Stimulated activated CD8-positive, alpha-beta memory T cell treated with anti-CD3 and anti-CD28 coated beads, Interleukin-4, amount 100 ng/mL, for 4 hours (primary cell): ENCODE measurements at places on chromosomes 7 and 10.

DNA sequence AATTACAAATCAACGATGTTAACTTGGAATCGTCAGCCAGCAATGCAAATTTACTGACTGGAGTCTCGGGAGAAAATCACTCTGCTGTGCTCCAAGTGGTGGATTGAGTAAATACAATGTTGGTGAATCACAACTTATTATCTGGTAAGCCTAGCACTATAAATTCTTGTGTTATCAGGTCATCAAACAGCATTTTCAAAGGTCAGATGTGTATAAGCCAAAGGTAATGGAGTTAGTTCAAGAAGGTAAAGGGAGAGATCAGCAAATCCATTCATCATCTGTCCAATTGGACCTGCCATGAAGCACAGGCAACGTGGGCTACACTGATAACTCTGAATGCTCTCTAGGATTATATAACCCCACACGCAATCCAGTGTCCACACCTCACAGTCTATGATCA lies 13.9 kb downstream of the CUBN start:
- no peak for DNase-seq

DNA sequence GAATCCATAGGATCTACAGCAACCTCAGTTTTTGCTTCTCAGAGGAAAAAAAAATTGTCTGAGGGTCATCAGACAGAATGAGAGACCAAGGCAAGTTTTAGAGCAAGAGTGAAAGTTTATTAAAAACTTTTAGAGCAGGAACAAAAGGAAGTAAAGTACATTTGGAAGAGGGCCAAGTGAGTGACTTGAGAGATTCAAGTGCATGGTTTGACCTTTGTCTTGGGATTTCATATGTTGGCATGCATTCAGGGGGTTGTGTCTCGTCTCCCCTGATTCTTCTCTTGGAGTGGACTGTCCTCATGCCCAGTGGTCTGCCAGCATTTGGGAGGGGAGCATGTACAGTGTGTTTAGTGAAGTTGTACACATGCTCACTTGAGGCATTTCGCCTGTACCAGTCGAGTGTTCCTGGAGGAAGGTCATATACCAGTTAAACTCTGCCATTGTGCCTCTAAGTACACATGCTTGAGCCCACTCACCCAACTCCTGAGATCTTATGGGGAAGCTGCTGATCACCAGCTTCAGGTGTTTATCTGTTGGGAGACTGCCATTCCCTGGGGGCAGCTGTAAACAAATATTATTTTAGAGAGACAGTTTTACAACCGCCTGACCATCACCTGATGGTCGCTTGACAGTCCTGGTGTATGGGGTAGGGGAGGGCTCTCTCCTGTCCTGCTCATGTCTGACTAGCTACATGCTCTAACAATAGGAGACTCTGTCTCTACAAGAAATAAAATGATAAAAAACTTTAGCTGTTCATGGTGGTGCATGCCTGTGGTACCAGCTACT lies 109.4 kb downstream of the EEPD1 start:
- DNase-seq, result no peak

GRCh38 chr7:127652333-127653248 lies 597 bp downstream of the SND1 start:
- no peak for DNase-seq

GRCh38 chr10:42940487-42941294 lies 136.2 kb upstream of the RET start:
- DNase-seq, result no peak

- DNase-seq, result no peak
Observed at GRCh38 chr7:150377196-150377595, 1.9 kb upstream of the ZNF775 start.

- no peak for DNase-seq
Observed at GRCh38 chr7:14787551-14787950, 115.0 kb downstream of the DGKB start.

DNA sequence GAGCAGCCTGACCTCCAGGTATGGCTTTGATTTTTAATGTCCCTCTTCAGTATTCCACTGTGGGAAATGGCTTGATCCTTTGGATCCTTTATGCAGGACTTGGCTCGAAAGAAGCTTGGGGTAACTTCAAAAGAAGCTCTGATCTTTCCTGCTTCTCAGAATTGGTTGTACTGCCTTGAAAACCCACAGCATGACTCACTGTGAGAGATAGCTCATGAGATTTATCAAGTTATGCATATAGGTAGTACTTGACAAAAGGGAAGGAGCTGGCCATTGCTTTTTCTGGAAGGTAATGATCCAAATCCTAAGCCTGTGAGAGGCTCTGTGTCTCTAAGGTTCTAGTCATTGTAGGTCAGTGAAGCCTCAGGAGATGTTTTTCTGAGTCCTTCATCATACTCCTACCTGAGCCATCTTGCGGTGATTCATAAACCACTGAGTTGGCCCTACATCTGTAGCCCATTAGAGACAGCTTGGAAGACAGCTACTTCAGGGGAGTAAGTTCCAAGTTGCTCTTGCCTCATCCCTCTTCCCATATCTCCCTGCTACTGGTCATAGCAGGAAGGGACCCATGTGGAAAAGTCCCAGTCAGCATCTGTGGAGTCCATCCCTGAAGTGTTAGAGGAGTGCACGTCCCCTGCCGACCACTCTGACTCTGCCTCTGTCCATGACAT lies 36.7 kb upstream of the NFKB2 start:
- no peak for DNase-seq

DNA sequence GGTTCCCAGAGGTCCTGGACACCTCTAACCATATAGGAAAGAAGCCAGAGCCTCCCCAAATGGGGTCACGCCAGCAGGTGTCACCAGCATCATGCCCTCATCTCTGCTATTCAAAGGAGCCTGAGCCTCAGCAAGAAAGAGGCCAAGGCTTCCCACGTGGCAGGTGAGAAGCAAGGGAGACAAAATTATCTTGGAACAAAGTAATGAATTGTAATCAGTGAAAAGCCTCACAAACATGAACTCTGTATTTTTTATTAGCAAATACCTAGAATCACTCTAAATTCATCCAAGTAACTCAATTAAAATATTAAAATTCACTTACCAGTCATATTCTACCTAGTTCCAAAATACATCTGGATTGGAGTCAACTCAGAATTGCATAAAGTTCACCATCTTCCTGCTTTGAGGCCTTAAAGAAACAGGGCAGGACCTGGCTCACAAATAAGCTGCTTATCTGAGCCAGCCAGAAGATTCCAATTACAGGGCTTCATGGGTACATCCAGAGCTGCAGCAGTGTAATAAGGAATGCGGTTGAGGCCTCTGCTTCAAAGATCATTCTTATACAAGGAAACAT lies 68.7 kb downstream of the SGMS1 start:
- no peak for DNase-seq

- DNase-seq, result no peak
Observed at GRCh38 chr7:14720785-14721184, 181.8 kb downstream of the DGKB start.

DNA sequence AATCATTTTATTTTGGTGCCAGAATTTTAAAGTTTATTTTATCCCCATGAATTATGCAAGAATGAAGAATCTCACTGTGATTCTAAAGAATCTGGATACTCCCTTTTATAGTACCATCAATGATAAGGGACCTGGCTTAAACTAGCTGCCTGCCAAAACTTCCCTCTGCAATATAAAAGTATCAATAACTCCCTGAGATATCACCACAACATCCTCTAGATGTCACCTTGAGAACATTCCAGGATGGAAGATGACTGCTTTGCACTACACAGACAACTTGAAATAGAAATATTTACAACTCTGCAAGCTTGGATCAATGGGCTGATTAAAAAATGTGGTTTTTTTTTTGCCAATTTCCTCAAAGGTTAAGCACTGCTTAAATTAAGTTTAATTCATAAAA lies 142.1 kb downstream of the SLC25A13 start:
- no peak for DNase-seq

- no peak for DNase-seq
Observed at GRCh38 chr7:51785876-51786275, 469.3 kb upstream of the COBL start.

- DNase-seq, result no peak
Observed at GRCh38 chr7:16099302-16099849, 322.0 kb downstream of the CRPPA start.

DNA sequence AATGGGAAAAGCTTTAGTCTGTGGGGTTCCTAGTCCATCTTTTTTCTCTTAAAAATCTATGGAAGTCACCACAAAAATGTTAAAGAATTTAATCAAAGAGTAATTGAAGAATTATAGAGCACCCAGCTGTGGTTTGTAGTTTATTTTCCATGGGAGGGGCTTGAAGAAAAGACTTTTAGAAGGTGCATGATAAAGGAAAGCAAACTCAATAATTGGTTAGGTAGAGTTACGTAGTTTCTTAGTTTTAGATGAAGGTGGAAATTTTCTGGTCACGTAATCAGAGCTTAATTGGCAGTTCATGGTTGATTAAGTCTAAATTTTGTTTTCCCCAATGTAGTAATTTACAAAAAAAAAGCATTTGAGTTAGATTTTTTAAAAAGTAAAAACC lies 724 bp downstream of the ZNF107 start:
- DNase-seq, result no peak

DNA sequence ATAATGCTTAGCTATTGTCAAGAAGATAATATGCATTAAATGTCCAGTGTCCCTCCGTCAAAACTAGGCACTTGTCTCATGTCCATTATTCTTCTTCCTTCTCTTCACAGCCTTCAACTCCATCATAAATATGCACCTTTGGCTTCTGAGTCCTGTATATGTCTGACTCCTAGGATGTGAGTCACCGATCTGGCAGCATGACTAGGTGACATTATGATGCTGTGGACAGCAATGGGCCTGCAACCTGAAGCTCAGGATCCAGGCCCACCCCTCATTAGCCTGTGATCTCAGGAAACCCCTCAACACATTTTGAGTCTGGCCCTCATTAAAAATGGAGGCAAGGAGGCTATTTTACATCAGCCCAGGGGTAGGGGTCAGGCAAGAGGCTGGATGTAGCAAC lies 362.5 kb upstream of the ZMIZ1 start:
- DNase-seq, result no peak

- no peak for DNase-seq
Observed at GRCh38 chr10:131929122-131929845, 28.5 kb downstream of the PPP2R2D start.

DNA sequence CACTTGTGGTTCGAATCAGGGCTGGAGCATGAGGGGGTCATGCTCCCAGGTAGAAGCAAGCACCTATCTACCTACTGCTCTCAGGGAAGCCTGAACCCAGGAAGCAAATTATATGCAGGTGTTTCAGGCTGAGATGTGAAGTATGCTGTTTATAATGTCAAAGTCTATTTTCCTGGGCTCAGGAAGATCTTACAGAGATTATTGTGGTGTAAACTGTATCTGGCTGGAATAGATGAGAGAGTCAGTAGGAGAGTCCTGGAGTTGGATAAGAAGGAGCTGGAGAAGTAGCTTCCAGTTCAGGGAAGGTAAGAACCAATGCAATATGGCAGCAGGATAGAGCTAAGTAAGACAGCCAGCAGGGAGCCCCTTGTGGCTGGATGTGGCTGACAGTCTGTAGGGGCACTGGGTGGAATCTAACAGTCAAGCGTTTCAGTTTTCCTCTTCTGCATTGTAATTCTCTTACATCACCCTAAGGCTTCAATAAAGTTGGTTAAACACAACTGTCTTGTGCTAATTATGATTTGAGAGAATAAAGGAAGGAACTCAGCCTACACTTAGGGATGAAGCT lies 105.9 kb upstream of the EEPD1 start:
- no peak for DNase-seq

GRCh38 chr10:132305654-132306342 lies 2.0 kb downstream of the STK32C start:
- no peak for DNase-seq

DNA sequence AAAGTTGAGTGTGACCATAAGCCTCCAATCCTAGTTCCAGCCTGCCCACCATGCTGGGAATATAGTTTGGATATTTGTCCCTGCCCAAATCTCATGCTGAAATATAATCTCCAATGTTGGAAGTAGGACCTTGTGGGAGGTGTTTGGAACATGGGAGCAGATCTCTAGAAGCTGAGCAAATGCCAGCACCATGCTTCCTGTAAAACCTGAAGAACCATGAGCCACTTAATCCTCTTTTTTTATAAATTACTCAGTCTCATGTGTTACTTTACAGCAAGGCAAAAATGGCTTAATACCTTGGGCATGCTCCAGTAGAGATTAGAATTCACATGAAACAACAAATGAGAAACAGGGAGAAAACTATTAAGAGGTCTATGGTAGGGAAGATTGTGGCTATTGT lies 27.2 kb downstream of the STEAP1 start:
- no peak for DNase-seq

GRCh38 chr10:5460468-5461202 lies 38.7 kb downstream of the CALML5 start:
- no peak for DNase-seq

- no peak for DNase-seq
Observed at GRCh38 chr7:49780953-49781352, 7.5 kb downstream of the VWC2 start.

- DNase-seq, result no peak
Observed at GRCh38 chr7:101718363-101719122, 89.4 kb upstream of the MYL10 start.

DNA sequence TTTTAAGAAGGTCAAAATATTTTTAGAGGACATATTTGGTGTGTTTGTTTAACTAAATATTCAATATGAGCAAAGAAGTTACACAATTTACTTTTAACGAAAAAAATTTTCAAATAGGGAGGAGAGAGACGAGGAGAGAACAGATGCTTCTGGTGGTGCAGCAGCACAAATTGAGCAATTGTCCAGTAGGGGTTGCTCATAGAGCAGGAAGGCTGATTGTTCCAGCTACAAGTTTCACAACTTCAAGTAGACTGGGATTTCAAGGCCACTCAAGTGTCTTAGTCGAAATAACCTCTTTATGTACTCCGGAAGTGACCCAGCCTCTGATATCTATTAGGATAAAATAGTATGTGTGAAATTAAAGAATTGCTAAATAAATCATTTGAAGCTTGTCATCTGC lies 197.9 kb downstream of the HDAC9 start:
- no peak for DNase-seq

DNA sequence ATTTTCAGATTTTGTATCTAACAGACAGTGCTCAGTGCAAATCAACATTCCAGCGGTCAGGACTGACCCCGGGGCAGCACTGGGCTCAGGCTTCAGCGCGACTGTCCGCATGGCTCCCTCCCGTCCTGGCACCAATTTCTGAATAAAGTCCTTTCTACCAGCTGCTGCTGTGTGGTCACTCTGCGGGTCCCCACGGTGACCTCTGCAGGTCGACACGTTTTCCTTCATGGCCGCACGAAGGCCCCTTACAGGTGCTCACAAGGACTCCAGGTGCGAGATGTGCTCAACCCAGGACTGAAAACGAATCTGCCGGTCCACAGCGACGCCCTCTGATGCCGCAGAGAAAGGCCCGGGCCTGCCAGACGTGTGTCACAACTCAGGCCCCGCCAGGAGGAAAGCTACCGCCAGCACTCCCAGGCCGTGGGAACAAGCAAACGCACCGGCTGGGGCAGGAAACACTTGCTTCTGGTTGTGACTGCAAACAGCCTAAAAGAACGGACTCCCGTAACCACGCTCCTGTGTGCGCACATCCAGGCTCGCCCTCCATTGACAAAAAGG lies 3.7 kb upstream of the UTF1 start:
- DNase-seq, result no peak

DNA sequence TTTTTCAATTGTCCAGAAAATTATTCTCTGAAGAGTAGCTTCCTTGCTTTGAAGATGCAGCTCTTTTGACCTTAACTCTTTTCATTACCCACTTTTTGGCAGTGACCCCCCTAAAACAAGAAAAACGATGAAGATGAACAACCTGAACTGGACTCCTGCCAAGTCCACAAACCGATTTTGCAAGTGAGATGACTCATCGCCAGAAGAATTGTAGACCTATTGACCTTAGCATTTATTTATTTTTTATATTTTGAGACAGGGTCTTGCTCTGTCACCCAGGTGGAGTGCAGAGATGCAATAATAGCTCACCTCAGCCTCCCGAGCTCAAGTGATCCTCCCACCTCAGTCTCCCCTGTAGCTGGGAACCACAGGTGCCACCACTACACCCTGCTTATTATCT lies 859.2 kb downstream of the GATA3 start:
- DNase-seq, result no peak
